Progenitor cell of endocrine pancreas (in vitro differentiated cells): ENCODE measurements at places on chromosomes 7 and 10. TPM values are rescaled to one million over a fixed set of nuclear protein-coding genes. Genes with fewer than 3 reads are reported as not detected.

CTBP2 gene
- 182 and 183 TPM in 2 replicates for total RNA-seq

FBH1 gene
- total RNA-seq: 85.5 and 87.4 TPM in 2 replicates

PRLHR gene
- total RNA-seq: 1.5 and 1.7 TPM in 2 replicates

WAC gene
- 133 and 140 TPM in 2 replicates for total RNA-seq

TMEM178B gene
- total RNA-seq: 2.3 and 2.8 TPM in 2 replicates

AKR1C2 gene
- total RNA-seq: 7.2 and 12.6 TPM in 2 replicates

TSC22D4 gene
- 27.9 and 32.2 TPM in 2 replicates for total RNA-seq

- no peak for DNase-seq
- H3K27ac ChIP-seq: no peak overlapping the region
These were observed 127.9 kb downstream of the ARID5B start for GRCh38 chr10:62029401-62029800.

GRCh38 chr7:17044861-17045260, 163.1 kb upstream of the AGR3 start:
- no peak for DNase-seq
- no peaks in the 10 kb centered on the region for H3K36me3 ChIP-seq
- H3K4me1 ChIP-seq: no peaks in the 10 kb centered on the region
- no peak overlapping the region for H3K27ac ChIP-seq

GRCh38 chr10:30404540-30404939, 29.4 kb upstream of the MAP3K8 start:
- DNase-seq: no peak
- no peaks in the 10 kb centered on the region for H3K36me3 ChIP-seq
- H3K27ac ChIP-seq: no peak overlapping the region
- H3K4me1 ChIP-seq: no peaks in the 10 kb centered on the region
- H3K27me3 ChIP-seq: no peaks in the 10 kb centered on the region

GRCh38 chr7:16484453-16485158, 19.1 kb upstream of the SOSTDC1 start:
- DNase-seq: no peak
- no peaks in the 10 kb centered on the region for H3K36me3 ChIP-seq
- H3K27me3 ChIP-seq: no peaks in the 10 kb centered on the region
- H3K4me3 ChIP-seq: no peak overlapping the region
- peak overlapping the region; percentile 22 for H3K27ac ChIP-seq
- peaks cover 16% of the 10 kb centered on the region for H3K4me1 ChIP-seq

DNA sequence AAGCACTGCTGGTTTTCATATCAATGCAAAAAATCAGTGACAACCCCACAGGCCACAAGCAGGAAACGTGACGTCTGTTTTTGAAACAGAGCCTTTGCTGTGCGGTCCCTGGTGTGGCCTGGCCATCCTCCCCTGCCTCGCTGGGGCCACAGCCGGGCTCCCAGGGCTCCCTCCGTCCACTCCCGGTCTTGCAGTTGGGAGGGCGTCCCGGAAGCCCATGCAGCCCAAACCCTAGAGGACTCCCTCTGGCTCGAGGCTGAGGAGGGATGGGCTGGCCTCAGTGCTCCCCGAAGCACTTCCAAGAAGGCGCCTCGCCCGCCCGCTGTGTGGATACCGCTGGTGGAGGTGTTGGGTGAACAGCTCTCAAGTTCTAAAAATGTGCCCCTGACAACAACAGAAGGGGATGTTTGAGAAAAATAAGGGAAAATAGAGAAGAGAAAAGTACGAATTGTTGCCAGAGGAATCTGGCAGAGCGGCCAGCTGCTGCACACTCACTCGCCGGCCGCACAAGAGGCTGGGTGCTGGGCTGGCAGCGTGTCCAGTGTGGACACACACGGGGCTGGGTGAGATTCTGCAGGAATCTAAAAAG, 73.5 kb downstream of the ZRANB1 start:
- peak overlapping the region; percentile 29 for H3K27ac ChIP-seq
- no peak overlapping the region for H3K4me3 ChIP-seq
- peaks cover 10% of the 10 kb centered on the region for H3K4me1 ChIP-seq
- no peaks in the 10 kb centered on the region for H3K27me3 ChIP-seq

DNA sequence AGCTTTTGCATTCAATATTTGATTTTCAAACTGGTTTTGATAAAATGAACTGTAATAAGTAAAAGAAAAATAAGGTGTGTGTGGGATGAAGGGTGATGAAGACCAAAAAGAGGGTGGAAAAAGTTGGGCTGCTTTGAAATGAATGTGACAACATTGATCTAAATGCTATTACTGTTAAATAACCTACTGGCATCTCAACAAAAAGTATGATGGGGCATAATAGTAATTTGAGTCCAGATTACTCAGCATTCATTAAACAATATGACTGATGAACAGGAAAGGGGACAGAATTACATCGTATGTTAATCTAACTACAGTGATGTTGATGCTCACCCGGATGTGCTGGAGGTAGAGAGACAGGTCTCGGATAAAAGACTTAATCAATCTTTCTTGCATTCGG, 112.2 kb downstream of the ABCC2 start:
- H3K4me1 ChIP-seq: no peaks in the 10 kb centered on the region
- H3K27me3 ChIP-seq: no peaks in the 10 kb centered on the region
- H3K36me3 ChIP-seq: peaks cover 50% of the 10 kb centered on the region
- no peak overlapping the region for H3K27ac ChIP-seq

- DNase-seq: no peak
- H3K4me3 ChIP-seq: no peak overlapping the region
- H3K36me3 ChIP-seq: peaks cover 50% of the 10 kb centered on the region
- H3K27me3 ChIP-seq: no peaks in the 10 kb centered on the region
These were observed 89.1 kb downstream of the FGFR2 start for GRCh38 chr10:121509112-121509511.

- H3K36me3 ChIP-seq: peaks cover 6% of the 10 kb centered on the region
- no peaks in the 10 kb centered on the region for H3K27me3 ChIP-seq
- H3K27ac ChIP-seq: peak overlapping the region; percentile 20
- no peak for DNase-seq
- H3K4me1 ChIP-seq: peaks cover 5% of the 10 kb centered on the region
- H3K4me3 ChIP-seq: no peak overlapping the region
These were observed 191.3 kb downstream of the CUX1 start for GRCh38 chr7:102008535-102009262.
